AML-193 (cell line): ENCODE measurements at places on chromosomes 11 and 22.

DNA sequence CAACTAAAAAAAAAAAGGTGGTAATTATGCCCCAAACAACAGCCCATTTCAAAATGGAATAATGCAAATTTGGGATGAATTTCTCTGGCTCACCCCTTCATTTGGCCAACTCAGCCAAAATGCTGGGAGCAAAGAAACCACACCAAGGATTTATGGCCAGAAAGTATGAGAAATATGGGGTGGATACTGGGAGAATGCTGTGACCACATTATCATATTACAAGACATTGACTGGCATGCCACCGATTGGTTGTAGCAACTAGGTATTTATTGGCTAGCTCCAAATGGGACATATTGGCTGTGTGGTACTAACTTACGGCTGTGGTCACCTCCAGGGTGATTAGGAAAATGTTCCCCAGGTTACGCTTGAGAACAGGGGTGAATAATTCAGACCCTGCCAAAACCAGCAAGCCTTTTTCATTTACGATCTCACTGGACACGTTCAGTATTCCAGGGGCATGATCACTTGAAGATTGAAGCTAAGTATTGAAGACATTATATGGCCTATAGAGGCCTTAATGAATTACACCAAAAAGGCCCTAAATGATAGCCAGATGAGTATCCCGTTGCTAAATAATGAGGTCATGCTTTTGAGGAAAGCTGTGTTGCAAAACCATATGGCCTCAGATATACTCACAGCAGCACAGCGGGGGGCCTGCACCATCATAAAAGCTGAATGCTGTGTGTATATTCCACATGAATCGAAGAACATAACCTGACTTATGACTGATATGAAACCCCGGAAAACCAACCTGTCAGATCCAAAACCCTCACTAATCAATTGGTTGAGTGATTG, 3.8 kb upstream of the FDX1 start:
- no peak for DNase-seq

- DNase-seq = peak; percentile 35
These were observed 10.4 kb upstream of the HIKESHI start for GRCh38 chr11:86291466-86292262.

DNA sequence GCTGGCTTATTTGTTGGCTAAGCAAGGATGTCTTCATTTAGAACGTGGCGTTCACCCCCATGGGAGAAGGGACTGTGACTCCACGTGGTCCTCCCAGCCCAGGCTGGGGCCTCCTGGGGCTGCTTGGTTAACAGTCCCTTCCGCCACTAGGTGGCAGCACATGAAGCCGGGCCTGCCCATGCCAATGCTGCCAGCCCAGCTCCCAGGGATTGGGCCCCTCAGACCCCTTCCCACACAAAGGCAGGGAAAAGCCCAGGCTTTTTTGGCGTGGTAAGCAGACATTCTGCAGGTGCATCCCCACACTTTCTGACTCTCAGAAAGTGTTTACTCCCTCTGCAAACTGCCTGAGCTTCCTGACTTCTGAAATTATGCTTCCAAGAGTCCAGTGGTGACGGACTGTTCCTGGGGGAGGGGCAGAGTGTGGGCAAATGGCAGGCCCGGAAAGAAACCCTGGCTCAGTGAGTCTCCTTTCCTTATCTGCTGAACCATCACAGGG, 3.1 kb downstream of the CBX6 start:
- DNase-seq = peak; percentile 14

GRCh38 chr11:100932474-100933100, 197.0 kb downstream of the PGR start:
- peak; percentile 49 for DNase-seq

DNA sequence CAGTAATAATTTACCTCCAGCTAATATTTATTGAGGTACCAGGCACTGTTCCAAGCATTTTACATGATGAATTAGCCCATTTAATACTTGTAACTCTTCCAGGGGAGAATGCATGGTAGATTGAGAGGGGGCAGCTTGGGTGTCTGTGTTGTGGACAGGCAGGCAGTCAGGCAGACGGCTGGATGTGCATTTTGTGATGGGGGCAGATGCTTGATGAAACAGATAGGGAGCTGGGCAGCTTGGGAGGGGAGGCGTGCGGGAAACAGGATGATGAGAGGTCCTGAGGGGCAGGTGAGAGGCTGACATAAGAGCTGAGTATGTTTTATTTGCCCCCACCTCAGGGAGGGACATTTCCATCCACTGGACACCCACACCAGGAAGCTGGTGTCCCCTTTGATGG, 33.1 kb upstream of the SHISAL1 start:
- no peak for DNase-seq

DNA sequence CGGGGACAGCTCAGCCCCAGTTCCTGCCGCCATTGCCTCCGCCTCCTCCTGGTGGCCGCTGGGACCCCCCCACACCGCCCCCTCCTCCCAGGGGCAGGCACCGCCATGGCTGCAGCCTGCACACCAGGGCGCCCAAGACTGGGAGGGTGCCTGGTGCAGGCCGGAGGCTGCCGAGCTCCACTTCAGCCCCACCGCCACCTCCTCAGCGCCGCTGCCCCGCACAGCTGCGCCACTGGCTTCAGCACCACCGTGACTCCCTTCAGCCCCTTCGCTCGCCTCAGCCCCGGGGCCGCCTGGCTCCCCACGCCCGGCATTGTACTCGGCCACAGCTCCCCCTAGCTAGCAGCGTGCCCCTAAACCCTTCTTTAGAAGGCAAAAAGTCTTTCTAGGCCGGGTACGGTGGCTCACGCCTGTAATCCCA, 131.1 kb downstream of the CRYBB2 start:
- no peak for DNase-seq

- DNase-seq = no peak
These were observed 27.0 kb upstream of the MICAL2 start for GRCh38 chr11:12083380-12083779.

- no peak for DNase-seq
These were observed 17.1 kb downstream of the OR5B21 start for GRCh38 chr11:58490827-58491226.

GRCh38 chr22:28013611-28014010, 94.6 kb upstream of the PITPNB start:
- no peak for DNase-seq

GRCh38 chr22:32233091-32233490, 22.1 kb downstream of the SLC5A4 start:
- DNase-seq = no peak

- peak; percentile 56 for DNase-seq
These were observed 1.2 kb downstream of the DPAGT1 start for GRCh38 chr11:119100246-119100970.

DNA sequence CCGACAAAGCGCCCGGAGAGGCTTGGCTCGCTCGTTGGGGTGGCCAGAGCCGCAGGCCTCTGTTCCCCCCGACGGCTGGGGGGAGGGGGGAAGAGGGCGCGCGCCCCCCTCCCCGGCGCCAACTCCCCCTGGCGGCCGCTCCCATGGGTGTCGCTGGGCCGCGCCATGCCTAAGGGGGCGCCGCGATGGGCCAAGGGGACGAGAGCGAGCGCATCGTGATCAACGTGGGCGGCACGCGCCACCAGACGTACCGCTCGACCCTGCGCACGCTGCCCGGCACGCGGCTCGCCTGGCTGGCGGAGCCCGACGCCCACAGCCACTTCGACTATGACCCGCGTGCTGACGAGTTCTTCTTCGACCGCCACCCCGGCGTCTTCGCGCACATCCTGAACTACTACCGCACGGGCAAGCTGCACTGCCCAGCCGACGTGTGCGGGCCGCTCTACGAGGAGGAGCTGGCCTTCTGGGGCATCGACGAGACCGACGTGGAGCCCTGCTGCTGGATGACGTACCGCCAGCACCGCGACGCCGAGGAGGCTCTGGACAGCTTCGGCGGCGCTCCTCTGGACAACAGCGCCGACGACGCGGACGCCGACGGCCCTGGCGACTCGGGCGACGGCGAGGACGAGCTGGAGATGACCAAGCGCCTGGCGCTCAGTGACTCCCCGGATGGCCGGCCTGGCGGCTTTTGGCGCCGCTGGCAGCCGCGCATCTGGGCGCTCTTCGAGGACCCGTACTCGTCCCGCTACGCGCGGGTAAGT, 1.4 kb downstream of the KCNC1 start:
- DNase-seq = no peak

- no peak for DNase-seq
These were observed 42.2 kb downstream of the TMEM123 start for GRCh38 chr11:102410382-102410784.

DNA sequence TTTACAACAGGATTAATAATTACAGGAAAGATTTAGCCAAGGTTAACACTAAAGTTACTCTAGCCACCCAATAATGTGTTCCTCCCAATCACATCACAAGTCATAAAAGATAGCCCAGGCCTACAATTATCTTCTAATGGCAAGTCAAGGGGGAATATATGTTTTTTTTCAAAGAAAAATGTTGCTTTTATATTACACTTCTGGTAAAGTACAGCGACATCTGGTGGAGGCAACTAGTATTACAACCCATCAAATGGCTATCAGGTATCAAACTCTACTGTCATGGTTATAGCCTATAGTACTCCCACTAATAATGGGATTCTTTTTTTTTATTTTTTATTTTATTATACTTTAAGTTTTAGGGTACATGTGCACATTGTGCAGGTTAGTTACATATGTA, 71.8 kb downstream of the XRRA1 start:
- no peak for DNase-seq

DNA sequence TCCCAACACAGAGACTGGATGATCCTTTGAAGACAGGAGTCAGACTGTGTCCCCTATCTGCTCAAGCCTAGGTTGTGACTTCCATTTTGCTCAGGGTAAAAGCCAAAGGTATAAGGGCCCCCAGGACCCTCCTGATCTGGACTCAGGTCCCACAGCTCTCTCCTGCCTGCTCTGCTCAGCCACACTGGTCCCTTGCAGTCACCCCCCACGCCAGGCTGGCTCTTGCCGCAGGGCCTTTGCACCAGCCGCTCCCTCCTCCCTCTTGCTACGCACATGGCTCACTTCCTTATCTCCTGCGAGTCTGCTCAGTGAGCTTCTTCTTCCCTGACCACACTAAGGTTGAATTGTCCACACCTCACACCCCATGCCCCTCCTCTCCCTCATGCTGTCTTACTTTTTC, 28.4 kb upstream of the CACNG2 start:
- DNase-seq = no peak

GRCh38 chr22:22932512-22932941, 44.9 kb downstream of the IGLL5 start:
- DNase-seq = no peak

GRCh38 chr22:27614006-27614649, 187.4 kb downstream of the MN1 start:
- no peak for DNase-seq

DNA sequence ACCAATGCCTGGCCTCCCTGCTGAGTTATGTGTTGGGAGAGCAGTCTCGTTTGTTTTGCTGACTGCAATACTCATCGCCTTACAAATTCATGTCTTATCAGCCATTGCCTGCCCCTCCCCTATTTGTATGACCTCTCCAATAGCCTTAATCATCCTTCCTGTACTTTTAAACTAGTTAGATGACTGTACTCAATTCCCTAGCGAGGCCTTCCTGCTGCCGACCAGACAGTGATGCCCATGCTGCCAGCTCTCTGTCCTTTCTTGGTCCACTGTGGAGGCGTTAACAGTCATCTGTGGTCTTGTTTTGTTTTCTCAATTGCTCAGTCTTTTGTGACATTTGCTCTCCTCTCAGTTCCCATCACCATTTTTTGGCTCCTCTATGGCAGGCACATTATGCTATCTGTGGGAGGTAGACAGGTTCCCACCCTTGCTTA, 20.3 kb upstream of the YPEL1 start:
- no peak for DNase-seq

GRCh38 chr11:62958547-62959421, 26.0 kb downstream of the SLC22A6 start:
- DNase-seq = no peak

- no peak for DNase-seq
These were observed 5.8 kb downstream of the SGSM3 start for GRCh38 chr22:40376149-40376548.

DNA sequence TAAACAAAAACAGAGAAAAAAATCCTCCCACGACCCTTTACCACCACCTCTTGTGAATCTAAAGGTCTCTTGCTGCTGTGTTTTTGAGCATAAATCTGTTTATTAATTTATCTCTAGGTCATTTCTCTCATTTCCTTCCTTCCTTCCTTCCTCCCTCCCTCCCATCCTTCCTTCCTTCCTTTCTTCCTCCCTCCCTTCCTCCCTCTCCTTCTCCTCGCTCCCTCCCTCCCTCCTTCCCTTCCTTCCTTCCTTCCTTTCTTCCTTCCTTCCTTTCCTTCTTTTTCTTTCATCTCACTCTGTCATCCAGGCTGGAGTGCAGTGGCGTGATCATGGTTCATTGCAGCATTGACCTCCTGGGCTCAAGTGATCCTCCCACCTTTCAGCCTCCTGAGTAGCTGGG, 13.5 kb upstream of the APOBEC3A start:
- no peak for DNase-seq

GRCh38 chr11:41955635-41956400, 496.4 kb upstream of the LRRC4C start:
- no peak for DNase-seq

- no peak for DNase-seq
These were observed 388.7 kb downstream of the MIAT start for GRCh38 chr22:27046086-27046485.
